ENCODE measurements at places on chromosomes 12 and 14.

GRCh38 chr14:104546591-104547309, 32.8 kb upstream of the C14orf180 start:
- DNase-seq: no peak

DNA sequence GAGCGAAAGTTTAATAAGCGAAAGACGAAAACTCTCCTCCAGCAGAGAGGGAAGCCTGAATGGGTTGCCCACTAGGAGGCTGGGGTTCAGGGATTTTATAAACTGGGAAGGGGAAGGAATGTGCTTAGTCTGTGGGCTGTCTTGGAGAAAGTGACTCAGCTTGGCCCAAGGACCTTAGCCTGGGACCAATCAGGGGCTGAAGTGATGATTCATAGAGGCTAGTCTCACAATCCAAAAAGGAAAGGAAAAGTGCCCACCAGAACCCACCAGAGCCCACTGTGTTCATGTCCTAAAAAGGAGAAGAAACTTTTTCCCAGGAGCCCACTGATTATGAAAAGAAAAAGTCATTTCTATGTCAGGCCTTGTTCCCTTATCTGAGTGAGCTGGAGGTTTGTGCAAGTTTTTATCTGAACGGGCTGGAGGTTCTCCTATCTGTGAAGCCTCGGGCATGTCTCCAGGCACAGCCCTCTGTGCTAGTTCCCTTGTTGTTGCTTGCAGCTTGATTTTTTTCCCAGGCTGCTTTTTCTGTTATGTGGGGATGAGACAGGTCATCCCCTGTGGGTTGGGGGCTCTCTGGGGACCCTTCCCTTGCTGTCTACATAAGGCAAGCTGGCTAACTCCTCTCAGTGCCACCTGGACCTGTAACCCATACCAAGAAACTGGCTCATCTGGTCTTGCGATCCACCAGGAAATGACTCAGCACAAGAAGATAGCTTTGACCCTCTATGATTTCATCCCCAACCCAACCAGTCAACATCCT, 8.3 kb upstream of the GOLGA5 start:
- no peak for DNase-seq

DNA sequence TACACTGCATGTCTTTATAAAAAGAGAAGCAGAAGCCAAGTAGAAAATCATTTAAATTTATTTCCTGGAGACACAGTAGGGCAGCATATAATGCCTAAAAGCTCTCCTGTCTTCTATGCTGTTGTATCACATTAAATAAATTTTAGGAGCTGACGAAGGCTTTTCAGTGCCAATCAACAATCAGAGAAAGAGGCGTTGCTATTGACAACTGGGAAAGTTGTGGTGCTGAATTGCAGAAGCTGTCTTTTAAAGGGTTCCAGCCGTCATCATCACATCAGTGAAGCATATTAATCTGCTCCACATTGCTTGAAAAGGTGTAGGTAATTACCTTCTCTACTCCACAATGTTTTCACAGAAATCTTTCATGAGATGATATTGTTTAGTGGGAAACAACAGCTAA, 103.9 kb downstream of the FSCB start:
- DNase-seq: no peak

DNA sequence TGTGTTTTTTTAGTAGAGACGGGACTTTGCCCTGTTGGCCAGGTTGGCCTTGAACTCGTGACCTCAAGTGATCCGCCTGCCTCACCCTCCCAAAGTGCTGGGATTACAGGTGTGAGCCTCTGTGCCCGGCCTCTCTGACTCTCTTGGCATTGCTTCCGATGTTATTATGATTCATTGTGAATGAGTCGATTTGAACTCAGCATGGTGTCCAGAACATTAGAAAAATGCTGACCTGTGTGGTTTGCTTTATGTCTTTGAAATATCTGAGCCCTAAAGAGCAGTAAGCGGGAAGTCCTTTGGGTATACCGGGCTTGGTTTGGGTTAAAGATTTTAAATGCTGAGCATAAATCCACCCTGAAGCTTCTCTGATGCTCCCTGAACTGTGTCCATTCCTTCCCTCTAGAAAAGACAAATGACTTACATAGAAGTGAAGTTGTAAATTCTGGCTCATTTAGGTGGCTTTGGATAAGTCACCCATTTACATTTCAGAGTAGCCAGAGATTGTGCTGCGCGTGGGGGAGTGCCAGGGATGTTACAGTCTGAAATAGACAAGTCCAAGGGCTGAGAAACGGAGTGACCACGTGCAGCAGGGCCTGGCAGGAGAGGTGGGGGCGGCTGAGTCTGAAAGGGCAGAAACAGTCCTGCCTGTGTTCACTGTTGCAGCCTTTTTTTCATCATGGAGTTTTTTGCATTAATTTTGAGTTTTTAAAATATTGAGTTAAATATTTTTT, 39.6 kb downstream of the SLC15A4 start:
- no peak for DNase-seq

- no peak for DNase-seq
These were observed 142.8 kb downstream of the VRK1 start for GRCh38 chr14:96940009-96940408.

GRCh38 chr12:90888316-90888715, 66.7 kb downstream of the CCER1 start:
- no peak for DNase-seq

DNA sequence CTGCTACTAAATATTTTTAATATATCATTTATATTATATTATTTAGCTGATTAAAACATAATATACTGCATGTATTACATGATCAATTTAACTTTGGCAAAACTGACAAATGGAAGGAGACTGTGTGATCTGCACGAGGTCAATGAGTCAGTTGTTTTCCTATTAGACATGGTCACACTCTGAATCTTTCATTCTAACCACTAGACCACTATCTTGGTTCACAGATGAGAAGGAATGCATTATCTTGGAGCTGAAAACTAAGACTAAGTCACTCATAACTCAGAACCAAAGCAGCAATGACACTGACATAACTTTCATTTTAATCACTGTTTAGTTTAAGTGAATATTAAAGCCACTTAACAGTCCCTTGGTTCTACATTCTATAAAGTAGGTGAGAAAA, 37.4 kb downstream of the GNPTAB start:
- DNase-seq: no peak

GRCh38 chr12:26524862-26525465, 308.0 kb downstream of the ITPR2 start:
- no peak for DNase-seq

DNA sequence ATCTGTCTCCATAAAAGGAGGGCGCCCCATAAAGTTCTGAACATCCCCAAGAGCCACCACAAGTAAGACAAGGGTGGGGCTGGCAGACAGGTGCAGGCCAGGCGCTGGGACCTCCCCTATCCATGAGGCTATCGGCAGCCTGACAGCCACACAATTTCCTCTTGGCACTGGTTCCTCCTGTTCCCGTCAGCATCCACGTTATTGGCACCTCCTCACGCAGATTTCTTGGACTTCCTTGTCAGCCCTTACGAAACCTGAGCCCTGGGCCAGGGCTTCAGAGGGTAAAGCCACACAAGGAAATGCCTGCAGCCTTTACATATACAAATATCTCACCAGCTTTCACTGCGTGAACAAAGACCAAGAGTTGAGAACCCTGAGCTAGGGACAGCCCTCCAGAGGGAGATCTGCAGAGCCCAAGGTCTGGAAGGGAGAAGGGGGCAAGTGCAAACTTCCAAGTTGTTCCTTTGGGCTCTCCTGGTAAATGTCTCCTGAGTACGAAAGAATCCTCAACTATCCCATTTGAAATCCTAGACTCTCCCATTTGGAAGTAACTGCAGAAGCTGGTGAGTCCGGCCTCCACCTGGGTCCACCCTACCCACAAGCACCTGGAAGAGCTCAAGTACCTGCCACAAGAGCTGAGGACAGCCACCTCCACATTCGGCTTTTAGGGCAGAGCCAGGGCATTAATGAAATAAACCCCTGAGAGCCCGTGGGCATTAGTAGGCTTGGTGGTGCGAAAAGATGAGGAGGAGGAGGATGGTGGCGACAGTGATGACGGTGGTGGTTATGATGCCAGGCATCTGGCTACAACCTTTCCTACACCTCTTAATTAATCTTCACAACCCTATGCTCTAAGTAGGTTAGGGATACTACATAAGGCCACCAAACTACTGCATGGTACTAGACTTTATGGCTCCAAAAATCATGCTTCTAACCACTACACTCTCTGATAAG, 5.5 kb upstream of the TC2N start:
- no peak for DNase-seq

DNA sequence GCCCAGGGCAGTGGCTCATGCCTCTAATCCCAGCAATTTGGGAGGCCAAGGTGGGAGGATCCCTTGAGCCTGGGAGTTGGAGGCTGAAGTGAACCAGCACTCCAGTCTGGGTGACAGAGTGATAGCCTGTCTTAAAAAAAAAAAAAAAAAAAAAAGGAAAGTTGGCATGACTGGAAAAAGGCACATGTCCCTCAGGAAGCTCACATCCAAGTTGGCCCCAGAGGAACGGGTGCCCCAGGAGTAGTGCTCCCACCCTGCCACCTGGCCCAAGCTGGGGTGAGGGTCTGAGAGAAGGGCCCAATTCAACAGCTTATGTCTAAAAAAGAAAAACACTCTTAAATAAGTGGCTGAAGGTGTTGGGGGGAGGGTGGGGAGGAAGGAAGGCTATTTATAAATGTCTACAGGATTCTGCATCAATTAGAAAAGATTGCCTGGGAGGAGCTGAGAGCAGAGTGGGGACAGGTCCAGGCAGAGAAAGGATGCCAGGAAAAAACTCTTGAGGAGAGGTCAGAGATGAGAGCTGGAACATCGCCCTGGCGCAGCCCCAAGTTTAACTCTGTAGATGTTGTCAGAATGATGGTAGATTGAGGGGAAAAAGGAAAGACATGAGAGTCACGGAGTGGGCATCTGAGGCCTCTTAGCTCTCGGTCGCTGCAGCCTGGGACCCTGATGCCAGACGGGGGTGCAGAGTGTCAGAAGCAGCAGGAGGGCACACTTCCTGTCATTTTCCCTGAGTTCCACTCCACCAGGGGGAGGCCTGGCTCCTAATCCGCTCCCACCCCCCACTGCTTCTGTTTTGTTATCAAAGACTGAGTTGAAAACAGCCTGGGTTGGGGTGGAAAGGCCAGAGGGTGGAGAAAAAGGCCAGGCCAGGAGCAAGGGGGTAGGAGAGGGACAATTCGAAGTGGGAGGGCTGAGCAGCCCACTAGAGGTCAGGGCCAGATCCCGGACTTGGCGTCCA, 7.3 kb downstream of the SPRYD3 start:
- no peak for DNase-seq

GRCh38 chr12:47887529-47887928, 17.3 kb downstream of the VDR start:
- DNase-seq: no peak

GRCh38 chr12:93199831-93200236, 177.9 kb upstream of the NUDT4 start:
- DNase-seq: no peak

GRCh38 chr12:3869865-3870264, 3.3 kb downstream of the PARP11 start:
- no peak for DNase-seq

DNA sequence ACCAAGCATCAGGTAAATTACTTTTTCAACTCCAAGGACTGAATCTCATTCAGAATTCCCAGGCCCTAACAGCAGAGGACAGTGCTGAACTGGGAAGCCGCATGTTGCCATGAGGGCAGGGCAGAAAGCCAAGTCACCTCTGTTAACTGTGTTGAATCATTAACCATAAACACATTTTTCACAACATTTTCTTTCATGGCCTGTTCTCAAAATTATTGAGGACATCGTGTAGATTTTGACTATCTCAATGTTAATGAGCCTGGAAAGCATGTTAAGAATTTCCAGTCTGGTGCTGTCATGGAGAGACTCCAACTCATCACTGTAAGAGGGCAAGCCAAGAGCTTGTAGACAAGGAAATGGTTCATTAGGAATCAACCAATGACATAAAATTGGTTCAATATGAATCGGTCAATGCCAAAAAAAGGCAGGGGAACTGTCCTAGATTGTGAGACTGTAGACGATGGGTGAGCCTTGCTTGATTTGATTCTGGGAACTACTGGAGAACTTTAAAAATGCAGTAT, 33.7 kb downstream of the CPM start:
- DNase-seq: no peak

- no peak for DNase-seq
These were observed 3.2 kb upstream of the TBX5 start for GRCh38 chr12:114408886-114409851.

DNA sequence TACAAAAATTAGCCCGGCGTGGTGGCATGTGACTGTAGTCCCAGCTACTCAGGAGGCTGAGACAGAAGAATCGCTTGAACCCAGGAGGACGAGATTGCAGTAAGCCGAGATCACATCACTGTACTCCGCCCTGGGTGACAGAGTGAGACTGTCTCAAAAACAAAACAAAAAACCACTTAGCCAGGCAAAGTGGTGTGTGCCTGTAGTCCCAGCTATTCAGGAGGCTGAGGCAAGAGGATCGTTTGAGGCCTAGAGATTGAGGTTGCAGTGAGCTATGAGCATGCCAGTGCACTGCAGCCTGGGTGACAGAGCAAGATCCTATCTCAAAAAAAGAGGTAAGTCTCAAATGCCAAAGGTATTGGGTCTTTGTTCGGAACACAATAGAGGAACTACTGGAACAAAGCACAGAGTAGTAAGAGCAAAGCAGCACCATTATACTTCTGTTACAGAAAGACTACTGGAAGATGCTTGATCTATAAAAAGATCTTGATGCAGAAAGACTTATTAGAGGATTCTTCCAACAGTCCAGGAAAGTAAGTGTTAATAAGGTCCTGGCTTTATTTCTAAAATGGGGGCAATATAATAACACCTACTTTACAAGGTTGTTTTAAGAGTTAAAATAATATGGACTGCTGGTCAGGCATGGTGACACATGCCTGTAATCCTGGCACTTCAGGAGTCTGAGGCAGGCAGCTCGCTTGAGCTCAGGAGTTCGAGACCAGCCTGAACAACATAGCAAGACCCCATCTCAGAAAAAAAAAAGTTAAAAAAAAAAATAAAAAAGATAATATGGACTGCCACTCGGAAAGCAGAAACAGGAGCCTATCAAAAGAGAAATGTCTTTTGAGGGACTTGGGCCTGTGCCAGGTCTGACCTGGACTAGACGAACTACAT, 29.9 kb downstream of the BTBD7 start:
- no peak for DNase-seq

- no peak for DNase-seq
These were observed 120.3 kb upstream of the VASH1 start for GRCh38 chr14:76640923-76641395.

DNA sequence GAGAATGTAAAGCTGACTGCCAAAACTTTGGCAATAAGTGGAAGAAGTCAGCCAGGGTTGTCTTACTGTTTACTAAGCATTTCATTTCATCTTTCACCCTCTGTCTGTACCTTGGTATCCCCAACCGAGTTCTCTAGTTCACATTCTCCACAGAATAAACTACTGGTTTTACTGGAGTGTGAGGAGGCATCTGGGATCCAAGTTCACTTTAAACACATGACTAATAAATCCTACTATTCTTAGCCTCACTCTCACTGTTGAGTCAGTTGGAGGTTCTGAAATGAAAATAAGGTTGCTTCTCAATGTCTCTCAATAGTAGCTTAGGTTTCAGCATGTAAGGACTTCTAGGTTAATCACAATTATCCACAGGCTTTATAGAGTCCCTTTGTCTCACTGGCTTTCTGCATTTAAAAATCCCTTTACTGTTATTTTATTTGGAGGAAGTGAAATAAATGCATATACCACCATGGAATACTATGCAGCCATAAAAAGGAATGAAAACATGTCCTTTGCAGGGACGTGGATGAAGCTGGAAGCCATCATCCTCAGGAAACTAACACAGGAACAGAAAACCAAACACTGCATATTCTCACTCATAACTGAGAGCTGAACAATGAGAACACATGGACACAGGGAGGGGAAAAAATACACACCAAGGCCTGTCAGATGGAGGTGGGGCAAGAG, 95.8 kb downstream of the EPS8 start:
- DNase-seq: no peak

All from stimulated activated CD4-positive, alpha-beta T cell treated with anti-CD3 and anti-CD28 coated beads, Interleukin-1b, Interleukin-23, amount 100 ng/mL, for 1 hour (primary cell).